ENCODE measurements at places on chromosomes 12 and 14.

- peak; percentile 31 for DNase-seq
These were observed 21.0 kb upstream of the RIC8B start for GRCh38 chr12:106753526-106753925.

DNA sequence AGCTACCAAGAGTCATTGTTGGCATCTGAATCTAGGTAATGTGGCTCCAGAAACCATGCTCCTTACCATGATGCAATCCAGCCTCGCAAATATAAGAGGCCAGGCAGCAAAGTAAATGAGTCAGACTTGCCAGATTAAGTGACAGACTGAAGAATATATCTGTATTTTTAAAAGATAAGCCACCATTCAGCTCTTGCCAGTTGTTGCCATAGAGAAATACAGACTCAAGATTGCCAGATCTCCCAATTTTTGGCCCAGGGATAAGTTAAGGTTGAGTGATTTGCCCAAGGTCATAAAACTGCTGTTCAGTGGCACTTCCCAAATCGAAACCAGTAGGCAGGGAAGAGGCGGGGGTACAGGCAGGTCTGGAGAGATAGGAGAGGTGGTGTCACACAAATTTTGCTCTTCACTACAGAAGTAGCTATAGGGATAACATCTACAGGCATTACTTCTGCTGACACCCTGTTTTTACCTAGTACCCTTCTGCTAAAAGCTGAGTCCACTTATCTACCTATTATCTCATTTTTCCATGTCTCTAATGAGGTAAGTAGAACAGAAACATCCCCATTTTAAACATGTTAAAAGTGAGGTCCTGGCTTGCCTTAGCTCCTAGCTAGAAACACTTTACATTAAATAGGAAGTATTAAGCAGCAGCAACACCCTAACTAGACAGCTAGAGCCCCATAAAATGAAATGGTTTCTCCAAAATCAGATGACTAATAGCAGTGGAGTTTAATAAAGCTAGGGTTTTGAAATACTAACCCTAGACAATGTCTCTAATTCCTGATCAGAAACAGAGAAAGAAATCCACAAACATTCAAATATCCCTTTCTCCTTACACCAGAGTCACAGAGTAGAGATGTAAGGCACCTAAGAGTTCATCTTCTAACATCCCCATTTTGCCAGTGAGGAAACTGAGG lies 19.5 kb downstream of the DCAF5 start:
- DNase-seq = no peak

DNA sequence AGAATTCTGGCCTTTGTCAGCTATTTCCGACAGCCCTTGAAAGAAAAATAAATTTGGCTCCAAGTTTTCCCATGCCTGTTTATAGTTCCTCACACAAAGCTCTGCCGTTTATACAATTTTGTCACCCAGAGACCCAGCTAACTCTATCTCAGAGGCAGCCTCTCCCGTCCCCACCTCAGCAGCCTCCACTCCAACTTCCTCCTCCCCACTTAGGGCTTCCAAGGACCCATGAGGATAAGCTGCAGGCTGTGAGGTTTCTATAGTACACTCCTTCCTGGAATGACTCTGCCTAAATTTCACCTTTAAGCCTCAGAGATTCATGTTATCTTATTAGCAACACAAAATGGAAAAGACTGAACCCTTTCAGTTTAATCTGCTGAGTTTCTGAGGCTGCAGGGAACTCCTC lies 71.8 kb downstream of the TTC9 start:
- DNase-seq = no peak

DNA sequence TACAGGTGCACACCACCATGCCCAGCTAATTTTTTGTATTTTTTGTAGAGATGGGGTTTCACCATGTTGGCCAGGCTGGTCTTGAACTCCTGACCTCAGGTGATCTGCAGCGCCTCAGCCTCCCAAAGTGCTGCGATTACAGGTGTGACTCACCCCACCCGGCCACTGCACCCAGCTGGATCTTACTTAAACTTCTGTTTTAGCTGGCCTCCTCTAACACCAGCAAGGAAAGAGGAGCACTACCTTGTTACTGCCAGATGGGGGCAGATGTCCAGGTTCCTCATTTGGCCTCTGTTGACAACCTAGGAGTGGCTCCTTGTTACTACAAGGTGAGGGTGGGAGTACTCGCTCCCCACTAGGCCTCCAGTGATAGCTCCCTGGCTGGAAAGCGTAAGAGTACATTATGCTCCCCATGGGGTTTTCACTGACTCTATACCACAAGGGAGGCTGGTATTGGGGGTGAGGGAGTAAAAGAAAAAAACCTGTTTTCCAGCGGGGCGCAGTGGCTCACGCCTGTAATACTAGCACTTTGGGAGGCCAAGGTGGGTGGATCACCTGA lies 13.2 kb upstream of the ARF6 start:
- peak; percentile 39 for DNase-seq

GRCh38 chr14:100906420-100906819 lies 2.9 kb upstream of the RTL1 start:
- no peak for DNase-seq

- DNase-seq = no peak
These were observed 33.8 kb downstream of the KCNK10 start for GRCh38 chr14:88289234-88289633.

GRCh38 chr14:84152452-84152851 lies 1377.5 kb upstream of the FLRT2 start:
- no peak for DNase-seq

DNA sequence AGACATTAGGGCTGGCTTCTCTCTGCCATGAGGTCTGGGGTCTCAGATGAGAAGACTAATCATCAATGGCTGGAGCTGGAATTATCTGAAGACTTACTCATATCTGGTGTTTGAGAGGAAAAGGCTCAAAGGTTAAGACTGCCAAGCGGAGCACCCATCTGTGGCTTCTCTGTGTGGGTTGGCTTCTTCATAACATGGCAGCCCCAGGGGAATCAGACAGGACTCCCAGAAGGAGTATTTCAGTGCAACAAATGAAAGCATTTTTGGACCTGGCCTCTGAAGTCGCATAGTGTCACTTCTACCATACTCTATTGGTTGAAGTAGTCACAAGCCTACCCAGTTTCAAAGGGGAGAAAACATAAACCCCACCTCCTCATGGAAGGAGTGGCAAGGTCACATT lies 171.8 kb upstream of the KRR1 start:
- no peak for DNase-seq

DNA sequence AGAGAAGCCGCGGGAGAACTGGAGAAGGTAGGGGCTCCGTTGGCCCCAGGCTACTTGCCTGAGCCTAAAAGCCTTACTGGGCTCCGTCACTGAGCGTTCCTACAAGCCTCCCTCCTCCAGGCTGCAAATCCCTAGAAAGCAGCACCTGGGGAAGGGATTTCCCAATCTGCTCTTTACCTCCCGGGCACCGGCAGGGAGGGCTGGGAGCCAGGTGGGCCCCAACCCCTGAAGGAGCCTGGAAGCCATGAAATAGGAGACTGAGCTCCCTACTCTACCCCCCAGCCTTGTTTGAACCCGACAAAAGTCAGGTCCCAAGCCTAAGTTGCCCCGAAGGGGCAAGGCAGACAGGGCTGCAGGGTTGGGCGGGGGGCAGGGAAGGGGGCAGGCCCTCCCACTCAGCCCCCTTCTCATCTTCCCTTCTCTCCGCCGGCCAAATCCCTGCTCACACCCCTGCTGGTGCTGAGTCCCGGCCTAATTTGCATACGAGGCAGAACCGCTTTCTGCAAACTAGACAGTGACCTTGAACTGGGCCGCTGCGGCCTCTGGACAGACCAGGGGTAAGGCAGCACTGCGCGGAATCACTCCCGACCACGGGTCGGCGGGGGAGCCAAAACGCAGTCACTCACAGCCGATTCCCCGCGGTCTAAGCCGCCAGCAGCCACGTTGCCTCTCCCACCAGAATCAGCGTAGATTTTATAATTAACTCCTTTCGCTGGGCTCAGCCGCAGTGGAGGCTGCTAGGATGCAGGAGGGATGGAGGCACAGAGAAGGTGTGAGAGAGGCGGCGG lies 3.7 kb upstream of the HOXC12 start:
- no peak for DNase-seq

DNA sequence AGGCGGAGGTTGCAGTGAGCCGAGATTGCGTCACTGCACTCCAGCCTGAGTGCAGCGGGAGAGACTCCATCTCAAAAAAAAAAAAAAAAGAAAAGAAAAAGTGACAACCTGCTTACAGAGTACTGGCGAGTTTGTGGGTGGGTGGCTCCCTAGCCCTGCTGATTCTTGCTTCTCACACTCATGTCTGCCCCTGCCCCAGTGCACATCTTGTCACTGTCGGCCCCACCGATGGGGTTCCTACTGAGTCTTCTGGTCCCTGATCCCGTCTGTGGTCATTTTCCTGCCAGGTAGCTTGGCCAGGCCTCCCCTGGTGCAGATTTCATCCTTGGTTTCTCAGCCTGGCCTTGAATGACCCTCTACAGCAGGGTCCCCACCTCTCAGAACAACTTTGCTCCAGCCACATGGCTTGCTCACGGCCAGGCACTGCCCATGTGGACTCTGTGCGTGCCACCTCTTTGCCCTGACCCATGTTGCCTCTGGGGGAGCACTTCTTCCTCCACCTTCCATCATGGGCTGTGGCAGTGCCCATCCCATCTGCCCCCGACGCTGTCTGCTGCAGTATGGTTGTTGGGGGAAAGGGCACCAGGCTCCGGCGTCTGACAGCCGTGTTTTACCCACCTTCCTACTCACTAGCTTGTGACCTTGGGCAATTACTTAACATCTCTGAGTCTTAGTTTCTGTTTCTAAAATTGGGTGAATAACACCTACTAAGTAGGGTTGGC lies 2.1 kb upstream of the PTPN6 start:
- DNase-seq = peak; percentile 51

GRCh38 chr14:95407354-95407753 lies 87.6 kb upstream of the CLMN start:
- no peak for DNase-seq

DNA sequence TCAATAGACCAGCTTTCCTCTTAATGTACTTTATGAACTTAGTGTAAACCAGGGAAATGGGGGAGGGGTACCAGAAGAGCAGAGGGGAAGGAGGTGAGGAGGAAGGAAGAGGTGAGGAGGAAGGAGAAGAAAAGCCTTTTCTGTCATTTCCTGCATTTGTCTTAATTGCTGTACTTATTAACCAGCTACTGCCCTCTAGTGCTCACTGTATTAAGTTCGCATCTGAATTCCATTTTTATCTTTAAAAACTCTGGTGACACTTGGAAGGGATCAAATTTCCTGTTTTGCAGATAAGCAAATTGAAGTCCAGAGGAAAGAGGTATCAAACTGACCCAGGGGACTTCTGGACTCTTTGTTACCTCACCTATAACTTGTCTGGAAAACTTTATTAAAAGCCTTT lies 22.2 kb downstream of the MANSC1 start:
- peak; percentile 30 for DNase-seq
